ENCODE measurements at places on chromosomes 7 and 10.

DNA sequence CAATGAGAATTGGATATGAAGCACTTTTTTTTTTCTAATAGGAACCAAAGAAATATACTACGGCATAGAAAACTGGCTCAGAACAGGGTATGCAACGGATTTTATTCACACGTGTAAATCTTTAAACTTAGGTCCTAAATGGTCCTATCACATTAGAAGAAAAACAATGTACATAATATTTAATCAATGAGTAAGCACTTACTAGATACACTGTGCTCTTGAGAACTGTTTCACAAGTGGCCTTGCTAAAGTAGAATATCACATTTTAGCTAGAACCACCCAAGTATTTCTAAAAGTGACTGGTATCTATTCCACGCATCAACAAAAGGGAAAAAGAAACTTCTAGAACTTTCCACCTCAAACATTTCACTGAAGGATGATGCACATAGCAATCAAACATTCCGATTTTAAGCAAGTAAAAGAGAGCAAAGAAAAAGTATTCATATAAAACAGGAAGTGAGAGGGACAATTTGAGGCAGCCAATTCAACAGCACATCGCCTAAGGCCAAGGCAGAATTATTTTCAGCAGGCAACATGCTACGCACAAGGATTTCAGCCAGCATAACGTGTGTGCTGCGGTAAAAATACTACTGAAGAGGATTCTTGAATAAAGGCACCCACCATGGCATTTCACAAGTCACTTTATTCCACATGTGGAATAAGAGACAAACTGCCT lies 55.8 kb downstream of the PARD3 start:
- DNase-seq: no peak

DNA sequence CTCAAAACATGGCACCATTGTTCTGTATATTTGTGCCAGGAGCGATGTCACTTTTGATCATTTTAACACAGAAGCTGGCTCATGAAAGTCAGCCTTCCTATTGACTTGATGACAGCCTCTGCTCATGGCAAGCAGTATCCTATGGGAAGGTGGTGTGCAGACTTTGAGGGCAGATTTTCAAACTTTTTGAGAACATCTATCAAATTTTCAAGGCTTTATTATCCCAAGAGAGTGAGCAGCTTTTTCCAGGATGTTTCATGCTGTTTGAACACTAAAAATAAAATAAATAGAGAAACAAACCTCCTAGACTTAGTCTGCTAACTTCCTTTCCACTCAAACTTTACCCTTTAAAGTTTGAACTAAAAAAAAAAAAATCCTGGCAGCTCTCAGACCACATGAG lies 20.3 kb downstream of the FAM13C start:
- DNase-seq: no peak

GRCh38 chr7:100091411-100092181 lies 2.8 kb downstream of the COPS6 start:
- no peak for DNase-seq

DNA sequence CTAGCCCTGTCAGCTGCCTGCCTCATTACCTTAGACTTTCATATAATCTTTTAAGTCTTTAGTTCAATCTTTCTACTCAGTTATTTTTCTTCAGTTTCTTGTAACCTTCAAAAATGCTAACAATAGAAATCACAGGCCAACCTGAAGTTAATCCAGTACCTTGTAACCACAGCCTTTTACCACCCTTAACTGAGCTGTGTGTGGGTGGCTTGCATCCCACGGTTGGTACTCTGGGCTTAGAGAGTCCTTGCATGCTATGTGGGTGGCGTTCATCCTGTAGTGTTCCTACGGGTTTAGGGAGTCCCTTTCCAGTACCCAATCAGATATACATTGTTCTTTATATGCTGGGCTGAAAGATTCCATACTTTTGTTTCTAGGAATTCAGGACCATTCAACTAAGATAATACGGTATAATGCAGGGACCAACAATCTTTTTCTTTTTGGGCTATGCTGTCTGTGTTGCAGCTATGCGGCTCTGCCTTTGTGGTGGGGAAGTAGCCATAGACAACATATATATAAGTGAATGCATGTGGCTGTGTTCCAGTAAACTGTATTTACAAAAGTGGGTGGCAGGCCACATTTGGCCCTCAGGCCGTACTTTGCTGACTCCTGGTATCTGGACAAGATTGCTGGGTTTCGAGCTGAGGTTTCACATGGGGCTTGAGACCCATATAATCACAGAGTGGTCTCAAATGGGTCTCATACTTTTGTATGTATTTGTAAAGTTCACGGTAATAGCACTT lies 280.8 kb upstream of the LRGUK start:
- no peak for DNase-seq

- no peak for DNase-seq
These were observed 15.0 kb upstream of the ENO4 start for GRCh38 chr10:116833986-116834985.

Data from activated CD4-positive, alpha-beta T cell treated with anti-CD3 and anti-CD28 coated beads for 4 hours (primary cell).